ENCODE measurements at places on chromosomes 7 and 10.

GRCh38 chr10:4138146-4138721, 353.2 kb upstream of the KLF6 start:
- no peak for DNase-seq

DNA sequence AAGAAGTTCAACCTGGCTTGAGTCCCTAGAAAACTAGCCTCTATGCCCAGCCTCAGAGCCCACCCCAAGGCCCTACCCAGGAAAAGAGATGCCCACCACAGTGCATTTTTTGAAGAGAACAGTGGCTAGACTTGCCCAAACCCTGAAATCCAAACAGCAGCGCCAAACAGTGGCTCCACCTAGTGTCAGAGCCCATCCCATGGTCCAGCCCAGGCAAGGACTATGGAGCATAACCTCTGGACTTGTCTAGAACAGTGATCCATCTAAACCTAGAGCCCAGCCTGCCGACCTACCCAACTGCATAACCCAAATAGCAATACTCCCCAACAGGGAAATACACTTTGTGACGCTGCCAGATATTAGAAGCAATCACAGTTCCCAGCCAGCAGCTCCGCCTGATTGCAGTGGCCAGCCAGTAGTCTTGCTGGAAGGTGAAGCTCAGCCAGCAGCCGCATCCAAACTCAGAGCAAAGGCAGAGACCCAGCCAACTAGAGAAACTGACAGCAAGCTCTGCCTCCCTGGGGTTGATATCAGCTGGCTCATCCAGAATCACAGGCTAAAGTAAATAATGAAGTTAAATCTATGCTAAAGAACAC, 44.5 kb downstream of the HBP1 start:
- no peak for DNase-seq

DNA sequence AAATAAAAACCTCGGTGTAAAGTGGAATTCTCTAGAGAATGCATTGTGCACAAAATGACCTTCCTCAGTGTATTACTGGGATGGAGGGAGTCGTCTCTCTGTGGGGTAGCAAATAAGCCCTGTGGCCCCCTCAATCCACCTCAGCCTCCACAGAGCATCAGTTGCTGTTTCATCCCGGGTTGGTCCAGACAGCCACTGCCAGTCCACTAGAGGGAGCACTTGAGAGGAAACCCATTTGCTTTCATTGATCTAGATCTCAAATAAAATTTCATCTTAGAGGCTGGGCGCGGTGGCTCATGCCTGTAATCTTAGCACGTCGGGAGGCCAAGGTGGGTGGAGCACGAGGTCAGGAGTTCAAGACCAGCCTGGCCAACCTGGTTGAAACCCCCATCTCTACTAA, 1128.7 kb downstream of the CNTNAP2 start:
- peak; percentile 50 for DNase-seq

DNA sequence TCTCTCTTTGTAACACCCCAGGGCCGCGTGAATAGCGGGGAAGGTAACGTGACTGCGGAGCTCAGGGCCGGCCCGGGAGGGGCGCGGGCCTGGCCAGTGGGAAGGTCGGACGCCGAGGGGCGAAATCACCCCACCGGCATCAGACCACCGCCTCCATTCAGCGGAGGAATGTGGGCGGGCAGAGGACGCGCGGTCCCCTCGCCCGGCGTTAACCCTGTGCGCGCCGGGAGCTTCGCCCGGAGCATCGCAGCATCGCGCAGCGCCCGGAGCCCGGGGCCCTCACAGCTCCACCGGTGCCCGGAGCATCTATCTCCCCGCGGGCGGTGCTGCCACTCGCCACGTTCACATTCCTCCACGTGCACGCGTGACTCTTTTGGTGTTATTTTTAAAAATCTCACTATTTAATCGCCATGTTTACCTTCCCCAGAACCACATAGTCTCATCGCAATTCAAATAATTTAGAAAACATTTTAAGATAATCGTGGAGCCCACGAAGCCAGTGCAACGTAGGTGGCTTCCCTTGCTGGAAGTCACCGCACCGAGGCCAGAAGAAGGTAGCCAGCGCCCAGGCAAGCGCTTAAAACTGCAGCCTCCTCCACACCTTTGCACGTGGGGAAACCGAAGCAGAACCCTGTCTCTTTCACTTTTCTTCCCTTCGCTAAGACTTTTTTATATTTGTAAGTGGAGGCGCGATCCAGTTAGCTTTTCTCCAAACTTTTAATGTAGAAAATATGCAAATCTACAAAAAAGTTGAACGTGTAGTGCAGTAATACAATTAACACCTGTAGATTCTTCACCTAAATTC, 21.8 kb downstream of the FGFBP3 start:
- peak; percentile 32 for DNase-seq

- DNase-seq, result no peak
Measured at GRCh38 chr10:64076322-64076940, 555.2 kb downstream of the REEP3 start.

DNA sequence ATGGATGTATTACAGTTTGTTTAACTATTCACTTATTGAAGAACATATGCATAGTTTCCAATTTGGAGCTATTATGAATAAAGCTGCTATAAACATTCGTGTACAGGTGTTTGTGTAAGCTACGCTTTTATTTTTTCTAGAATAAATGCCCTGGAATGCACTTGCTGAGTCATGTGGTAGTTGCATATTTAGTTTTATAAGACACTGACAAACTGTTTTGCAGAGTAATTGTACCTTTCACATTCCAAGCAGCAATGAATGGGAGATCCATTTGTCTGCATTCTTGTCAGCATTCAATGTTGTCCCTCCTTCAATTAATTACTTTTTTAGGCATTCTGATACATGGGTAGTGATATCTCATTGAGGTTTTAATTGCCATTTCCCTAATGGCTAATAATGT, 373.6 kb upstream of the GHITM start:
- peak; percentile 33 for DNase-seq

- DNase-seq, result no peak
Measured at GRCh38 chr7:13420726-13421125, 568.7 kb downstream of the ETV1 start.

- no peak for DNase-seq
Measured at GRCh38 chr7:141178486-141179135, 104.7 kb downstream of the TMEM178B start.

DNA sequence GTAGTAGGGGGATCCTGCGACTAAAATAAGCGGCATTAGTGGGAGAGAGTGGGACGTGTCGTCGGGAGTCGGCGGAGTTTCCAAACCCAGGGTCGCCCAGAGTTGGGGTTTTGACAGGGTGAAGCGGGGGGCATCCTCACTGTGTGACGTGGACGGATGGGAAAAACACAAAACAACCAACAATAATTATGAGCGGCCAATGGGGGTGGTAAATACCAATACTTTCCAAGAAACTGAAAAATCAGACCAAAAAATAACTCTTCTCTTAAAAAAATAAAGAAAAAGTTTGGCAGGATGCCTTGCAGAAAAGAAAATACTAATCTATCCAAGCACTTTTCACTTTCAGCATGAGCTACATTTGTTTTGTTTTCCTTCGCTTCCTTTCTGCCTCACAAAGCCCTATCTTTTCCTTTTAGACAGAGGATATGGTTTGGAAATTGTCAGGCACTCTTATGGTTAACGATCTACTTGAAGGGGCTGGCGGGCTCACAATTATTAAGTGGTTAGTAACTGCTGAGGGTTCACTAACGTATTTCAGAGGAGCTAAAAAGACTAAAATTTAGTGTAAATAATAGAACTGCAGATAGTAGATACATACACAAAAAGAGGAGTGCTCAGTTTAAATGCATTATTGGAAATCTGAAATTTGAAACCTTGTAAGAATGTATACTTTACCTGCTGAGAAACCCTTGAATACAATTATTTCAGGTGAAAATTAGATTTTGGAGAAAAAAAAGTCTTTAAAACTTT, 802 bp upstream of the CDK6 start:
- peak; percentile 43 for DNase-seq

GRCh38 chr7:91165006-91165845, 99.0 kb upstream of the FZD1 start:
- peak; percentile 73 for DNase-seq

DNA sequence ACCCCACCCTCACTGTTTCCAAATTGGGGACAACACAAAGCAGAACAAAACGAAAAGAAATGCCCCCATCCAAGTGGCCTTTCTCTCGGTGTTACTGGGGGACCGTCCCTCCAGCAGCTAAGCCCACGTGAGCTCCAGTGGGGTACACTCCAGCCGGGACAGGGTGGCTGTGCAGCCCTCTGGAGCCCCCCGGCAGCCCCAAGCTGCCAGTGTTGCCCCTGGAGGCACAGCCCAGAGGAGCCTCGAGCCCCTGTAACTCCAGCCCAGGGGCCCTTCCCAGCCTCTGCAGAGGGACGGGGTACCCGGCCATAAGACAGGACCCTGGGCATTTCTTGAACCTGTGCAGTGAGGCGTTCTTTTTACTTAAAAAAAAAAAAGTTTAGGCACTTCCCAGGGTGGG, 124.5 kb upstream of the KCTD7 start:
- DNase-seq, result no peak

DNA sequence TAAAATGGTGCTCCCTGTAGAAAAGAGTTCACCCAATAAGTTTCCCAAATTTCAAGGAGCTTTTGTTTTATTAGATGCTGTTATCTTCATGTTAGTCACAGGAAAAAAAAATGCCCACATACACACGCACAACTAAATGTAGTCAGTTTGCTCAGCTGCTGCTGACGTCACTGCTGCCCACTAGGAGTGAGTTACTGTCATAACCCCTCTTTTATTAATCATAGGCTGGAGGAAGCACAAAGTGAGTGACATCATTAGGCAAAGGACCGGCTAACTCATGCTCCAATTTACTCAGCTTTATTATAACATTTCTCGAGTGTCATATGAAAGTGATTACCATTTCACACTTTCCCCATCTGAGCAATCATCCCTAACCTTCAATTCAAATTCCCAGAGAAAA, 6.7 kb upstream of the INHBA start:
- peak; percentile 80 for DNase-seq

- DNase-seq, result peak; percentile 59
Measured at GRCh38 chr10:58436071-58436470, 50.9 kb downstream of the TFAM start.

GRCh38 chr10:18079665-18080295, 60.4 kb upstream of the CACNB2 start:
- peak; percentile 21 for DNase-seq

- peak; percentile 30 for DNase-seq
Measured at GRCh38 chr7:32476816-32477648, 13.1 kb downstream of the LSM5 start.

GRCh38 chr7:70940597-70940996, 191.3 kb upstream of the GALNT17 start:
- no peak for DNase-seq

DNA sequence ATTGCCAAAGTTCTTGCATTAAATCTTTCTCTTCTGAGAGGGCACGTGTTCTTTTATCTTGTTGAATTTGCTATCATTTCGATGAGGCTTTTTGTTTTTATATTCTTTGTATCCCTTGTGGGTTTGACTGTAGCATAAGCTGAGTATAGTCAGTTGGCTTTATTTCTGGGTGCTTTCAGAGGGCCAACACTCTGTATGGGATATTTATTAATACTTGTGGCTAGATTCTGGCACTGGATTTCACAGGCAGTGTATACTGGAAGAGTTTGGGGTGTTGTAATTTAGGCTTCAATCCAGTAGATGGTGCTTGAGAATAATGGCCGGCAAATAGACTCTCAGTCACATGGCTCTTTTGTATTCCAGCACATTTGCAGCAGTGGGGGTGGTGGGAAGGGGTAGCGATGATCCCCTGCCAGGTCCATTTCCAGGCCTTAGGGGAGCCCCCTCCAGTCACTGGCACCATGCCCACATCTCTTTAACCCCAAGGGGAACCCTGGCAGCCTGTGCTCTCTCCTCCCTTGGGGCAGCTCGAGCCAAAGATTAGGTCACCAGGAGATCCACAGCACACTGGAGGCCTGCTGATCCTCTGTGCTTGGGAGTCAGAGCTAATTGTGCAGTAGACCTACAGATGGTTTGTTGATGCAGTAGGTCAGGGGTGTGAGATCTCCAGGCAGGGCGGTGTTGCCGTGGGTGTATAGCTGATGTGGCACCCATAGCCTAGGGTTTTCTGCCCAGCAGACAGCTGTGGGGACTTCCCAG, 81.8 kb downstream of the PTPN20 start:
- DNase-seq, result peak; percentile 71

DNA sequence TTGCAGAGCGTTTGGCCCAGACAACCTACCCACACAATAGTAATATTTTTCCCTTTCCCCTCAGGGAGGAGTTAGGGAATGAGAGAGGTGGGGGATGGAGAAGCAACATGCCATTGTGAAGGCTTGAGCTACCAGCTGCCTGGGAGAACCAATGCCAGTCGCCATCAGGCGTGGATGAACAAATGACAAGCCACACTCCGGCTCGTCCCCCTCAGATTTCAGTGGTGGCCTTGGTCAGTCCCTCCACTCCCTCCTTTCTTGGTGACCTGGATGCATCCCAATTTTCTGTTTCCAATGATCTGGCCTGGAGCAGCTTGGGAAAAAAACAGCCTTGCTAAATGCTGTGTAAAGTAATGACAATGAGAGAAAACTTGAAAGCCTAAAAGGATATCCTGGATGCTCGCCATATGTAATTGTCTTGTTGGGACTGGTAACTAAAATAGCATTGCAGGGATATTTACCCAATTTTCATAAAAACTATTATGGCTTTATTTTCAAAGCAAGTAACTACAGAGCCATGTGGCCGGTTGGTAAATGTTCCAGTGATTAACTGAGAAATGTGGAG, 110.7 kb downstream of the ICA1 start:
- no peak for DNase-seq

DNA sequence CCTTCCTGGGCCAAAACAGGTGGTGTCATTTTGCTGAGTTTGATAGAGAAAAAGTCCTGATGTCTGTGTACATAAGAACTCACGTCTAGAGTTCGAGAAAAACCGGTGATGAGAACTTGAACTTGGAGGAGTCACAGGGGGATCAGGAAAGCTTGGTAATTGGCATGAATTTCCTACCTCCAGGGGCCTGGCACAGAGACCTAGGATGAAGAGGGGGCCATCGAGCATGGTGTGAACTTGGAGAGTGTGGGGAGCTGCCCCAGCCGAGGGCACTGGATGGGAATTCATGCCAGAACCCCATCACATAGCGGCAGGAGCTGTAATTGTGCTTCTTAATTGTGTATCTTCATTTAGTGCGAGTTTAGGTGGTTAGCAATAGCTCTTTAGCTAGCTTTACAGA, 82.2 kb downstream of the CUX1 start:
- no peak for DNase-seq

GRCh38 chr7:873367-874002, 2.9 kb upstream of the GET4 start:
- DNase-seq, result peak; percentile 89

DNA sequence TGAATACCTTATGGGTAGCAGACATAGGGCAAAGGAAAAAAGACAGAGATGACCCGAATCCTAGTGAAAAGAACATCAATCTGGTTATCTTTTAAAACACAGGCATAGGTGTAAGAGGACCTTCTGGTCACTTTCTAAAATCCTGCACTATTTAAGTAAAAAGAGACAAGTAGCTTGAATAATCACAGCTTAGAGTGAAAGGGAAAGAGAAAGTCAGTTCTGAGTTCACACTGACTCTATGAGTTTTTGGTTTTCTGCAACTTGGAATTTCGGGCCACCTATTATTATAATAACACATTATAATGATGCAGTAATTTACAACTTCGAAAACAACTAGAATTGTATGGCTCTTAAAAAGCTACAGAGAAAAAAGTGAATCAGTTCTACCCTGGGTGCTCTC, 247.8 kb downstream of the DOCK4 start:
- DNase-seq, result no peak

- DNase-seq, result no peak
Measured at GRCh38 chr10:126497672-126498071, 109.4 kb upstream of the ADAM12 start.

Measured in cardiac fibroblast (primary cell).